Lower lobe of right lung (tissue), 2 donors: ENCODE measurements at places on chromosomes 11 and 22. TPM values are rescaled to one million over a fixed set of nuclear protein-coding genes. Genes with fewer than 3 reads are reported as not detected.

The PAMR1 gene
- total RNA-seq = 5.6 TPM

The CUL5 gene
- total RNA-seq = 29.7 TPM

The DCDC1 gene
- total RNA-seq = 4.1 TPM

The RCOR2 gene
- 0.18 TPM for total RNA-seq

The CHKB gene
- total RNA-seq = 76.7 TPM

The SPON1 gene
- total RNA-seq = 40.1 TPM

The HYLS1 gene
- 4.5 TPM for total RNA-seq

The SHISAL1 gene
- 0.32 TPM for total RNA-seq

The CCDC88B gene
- total RNA-seq = 40.0 TPM

DNA sequence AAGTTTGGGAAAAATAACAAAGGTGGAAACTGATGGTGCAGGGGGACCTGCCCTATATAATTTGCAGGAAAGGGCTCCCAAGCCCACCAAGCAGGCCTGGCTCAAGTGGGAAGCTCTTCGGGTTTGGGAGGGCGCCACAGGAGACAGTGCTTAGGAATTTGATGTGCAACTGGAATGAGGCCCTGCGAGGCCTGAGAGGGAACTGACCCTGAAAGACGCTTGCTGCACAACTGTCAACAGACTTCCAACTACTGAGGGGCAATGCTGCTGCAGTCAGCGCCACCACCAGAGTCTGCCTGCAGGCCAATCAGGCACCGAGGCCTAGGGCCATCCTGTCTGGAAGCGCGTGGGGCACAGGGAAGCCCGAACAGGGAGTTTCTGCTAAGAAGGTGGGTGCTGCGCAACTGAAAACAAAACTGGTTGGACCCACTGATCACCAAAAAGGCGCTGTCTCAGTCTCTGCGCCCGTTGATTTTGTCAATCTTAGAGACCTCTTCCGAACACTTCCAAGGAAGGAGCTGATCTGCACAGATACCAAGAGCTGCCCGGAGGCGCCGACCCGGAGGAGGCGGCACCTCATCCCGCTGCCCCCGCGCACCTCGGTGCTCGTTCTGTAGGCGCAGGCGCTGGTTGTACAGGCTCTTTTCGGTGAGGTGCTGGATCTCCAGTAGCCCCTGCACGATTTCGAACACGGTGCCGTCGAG, 667 bp downstream of the DGCR6L start:
- peak overlapping the region; percentile 87 for H3K27ac ChIP-seq
- H3K4me3 ChIP-seq = peak overlapping the region; percentile 93
- peaks cover 6% of the 10 kb centered on the region for H3K36me3 ChIP-seq
- peaks cover 29% of the 10 kb centered on the region for H3K4me1 ChIP-seq
- no peaks in the 10 kb centered on the region for H3K27me3 ChIP-seq

DNA sequence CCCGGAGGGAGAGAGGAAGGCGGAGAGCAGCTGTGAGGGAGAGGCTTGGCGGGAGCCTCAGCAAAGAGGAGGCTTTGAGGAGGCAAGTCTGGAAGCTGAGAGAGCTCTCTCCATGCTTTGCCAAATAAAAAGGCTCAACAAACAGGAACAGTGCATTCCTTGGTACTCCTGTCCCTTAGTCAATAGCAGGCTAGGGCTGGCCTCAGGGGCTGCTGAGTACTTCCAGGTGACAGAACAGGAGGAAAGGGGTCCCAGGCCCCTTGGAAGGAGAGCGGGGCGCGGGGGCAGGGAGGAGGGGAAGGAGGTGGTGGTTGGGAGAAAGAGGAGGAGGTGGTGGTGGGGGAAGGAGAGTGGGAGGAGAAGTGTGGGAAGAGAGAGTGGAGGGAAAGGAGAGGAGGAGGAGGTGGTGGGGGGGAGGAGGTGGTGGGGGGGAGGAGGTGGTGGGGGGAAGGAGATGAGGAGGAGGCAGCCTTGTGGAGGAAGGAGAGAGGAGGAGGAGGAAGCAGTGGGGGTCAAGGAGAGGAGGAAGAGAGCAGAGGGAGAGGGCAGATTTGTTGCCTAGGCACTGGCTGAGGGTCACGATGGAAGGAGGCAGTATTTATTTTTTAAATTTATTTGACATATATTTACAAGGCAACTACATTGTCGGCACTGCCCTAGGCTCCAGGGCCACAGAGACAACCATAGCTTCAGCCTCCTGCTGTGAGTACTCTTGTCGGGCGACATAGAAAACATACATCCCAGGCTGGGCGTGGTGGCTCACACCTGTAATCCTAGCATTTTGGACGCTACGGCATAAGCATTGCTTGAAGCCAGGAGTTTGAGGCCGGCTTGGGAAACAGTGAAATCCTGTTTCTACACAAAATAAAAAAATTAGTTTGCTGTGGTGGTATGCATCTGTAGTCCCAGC, 74.2 kb upstream of the ZBED5 start:
- H3K27me3 ChIP-seq = no peaks in the 10 kb centered on the region
- peak overlapping the region; percentile 94 for H3K27ac ChIP-seq
- DNase-seq = peak; percentile 54
- H3K36me3 ChIP-seq = no peaks in the 10 kb centered on the region
- H3K4me1 ChIP-seq = peaks cover 41% of the 10 kb centered on the region
- H3K4me3 ChIP-seq = peak overlapping the region; percentile 76

- H3K27me3 ChIP-seq = no peaks in the 10 kb centered on the region
- DNase-seq = no peak
- H3K36me3 ChIP-seq = peaks cover 3% of the 10 kb centered on the region
- peaks cover 8% of the 10 kb centered on the region for H3K4me1 ChIP-seq
Observed at GRCh38 chr11:921921-922678, 3.6 kb upstream of the AP2A2 start.

DNA sequence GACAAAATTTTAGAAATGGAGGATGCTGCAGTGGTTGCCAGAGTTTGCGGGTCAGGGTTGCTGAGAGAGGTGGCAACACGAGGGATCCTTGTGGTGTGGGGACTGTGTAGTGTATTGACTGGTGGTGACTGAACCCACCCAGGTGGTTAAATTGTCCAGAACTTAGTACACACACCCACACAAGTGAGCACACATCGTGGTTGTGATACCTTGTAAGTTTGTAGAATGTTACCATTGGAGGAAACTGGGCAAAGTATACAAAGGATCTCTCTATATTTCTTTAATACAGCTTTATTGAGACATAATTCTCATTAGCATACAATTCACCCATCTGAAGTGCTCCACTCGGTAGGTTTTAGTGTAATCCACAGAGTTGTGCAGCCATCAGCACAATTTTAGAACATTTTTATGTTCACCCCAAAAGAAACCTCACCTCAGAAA, 56.1 kb downstream of the MED15 start:
- no peaks in the 10 kb centered on the region for H3K27me3 ChIP-seq
- H3K36me3 ChIP-seq = peaks cover 83% of the 10 kb centered on the region

- H3K4me1 ChIP-seq = no peaks in the 10 kb centered on the region
- H3K27me3 ChIP-seq = no peaks in the 10 kb centered on the region
- no peak for DNase-seq
- H3K4me3 ChIP-seq = no peak overlapping the region
- H3K36me3 ChIP-seq = no peaks in the 10 kb centered on the region
Observed at GRCh38 chr11:89521294-89521693, 30.1 kb upstream of the NOX4 start.

DNA sequence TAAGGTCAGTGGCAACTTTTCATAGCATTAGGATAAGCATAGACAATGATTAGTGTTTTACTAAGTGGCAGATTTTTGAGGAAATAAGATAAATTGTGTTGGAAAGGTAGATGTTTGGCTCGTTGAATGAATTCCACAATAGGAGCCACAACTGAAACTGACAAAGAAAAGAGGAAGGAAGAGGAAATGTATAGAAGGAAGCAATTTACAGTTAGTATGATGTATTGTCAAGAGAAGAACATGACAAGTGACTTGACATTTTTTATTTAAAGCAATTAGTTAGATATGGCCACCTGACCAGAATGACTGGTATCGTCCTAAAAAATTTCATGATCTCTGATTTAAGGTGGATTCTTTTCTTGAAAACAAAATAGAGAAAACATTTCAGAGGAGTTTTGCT, 3.1 kb upstream of the RAG2 start:
- no peak overlapping the region for H3K4me3 ChIP-seq
- H3K27ac ChIP-seq = no peak overlapping the region
- no peak for DNase-seq
- H3K4me1 ChIP-seq = no peaks in the 10 kb centered on the region
- H3K27me3 ChIP-seq = no peaks in the 10 kb centered on the region

DNA sequence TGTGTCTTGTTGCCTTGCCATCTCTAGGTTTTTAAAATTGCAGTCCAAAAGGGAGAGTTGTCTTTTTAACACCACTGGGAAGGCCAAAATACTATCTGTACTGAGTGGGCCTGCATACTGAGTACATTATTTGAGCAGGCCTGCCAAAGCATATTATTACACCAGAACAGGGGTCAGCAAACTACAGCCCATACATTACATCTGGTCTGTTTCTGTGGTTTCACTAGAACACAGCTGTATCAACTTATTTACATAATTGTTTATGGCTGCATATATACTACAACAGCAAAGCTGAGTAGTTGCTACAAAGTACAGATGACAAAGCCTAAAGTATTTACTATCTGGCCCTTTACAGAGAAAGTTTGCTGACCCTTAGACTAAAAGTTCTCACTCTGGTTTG, 74.0 kb downstream of the USP35 start:
- no peak overlapping the region for H3K27ac ChIP-seq
- H3K4me3 ChIP-seq = no peak overlapping the region
- no peaks in the 10 kb centered on the region for H3K27me3 ChIP-seq
- peaks cover 32% of the 10 kb centered on the region for H3K4me1 ChIP-seq

- no peak overlapping the region for H3K4me3 ChIP-seq
- H3K4me1 ChIP-seq = no peaks in the 10 kb centered on the region
- no peak overlapping the region for H3K27ac ChIP-seq
- H3K27me3 ChIP-seq = peaks cover 6% of the 10 kb centered on the region
Observed at GRCh38 chr22:48279461-48279756, 1517.0 kb downstream of the TBC1D22A start.

- H3K4me1 ChIP-seq = no peaks in the 10 kb centered on the region
- H3K27ac ChIP-seq = no peak overlapping the region
- no peaks in the 10 kb centered on the region for H3K27me3 ChIP-seq
- DNase-seq = no peak
- H3K36me3 ChIP-seq = no peaks in the 10 kb centered on the region
Observed at GRCh38 chr11:109864151-109864661, 229.0 kb upstream of the ZC3H12C start.

GRCh38 chr11:90601261-90601660, 378.4 kb upstream of the CHORDC1 start:
- H3K4me3 ChIP-seq = no peak overlapping the region
- DNase-seq = no peak
- no peaks in the 10 kb centered on the region for H3K27me3 ChIP-seq
- no peaks in the 10 kb centered on the region for H3K36me3 ChIP-seq
- no peak overlapping the region for H3K27ac ChIP-seq

DNA sequence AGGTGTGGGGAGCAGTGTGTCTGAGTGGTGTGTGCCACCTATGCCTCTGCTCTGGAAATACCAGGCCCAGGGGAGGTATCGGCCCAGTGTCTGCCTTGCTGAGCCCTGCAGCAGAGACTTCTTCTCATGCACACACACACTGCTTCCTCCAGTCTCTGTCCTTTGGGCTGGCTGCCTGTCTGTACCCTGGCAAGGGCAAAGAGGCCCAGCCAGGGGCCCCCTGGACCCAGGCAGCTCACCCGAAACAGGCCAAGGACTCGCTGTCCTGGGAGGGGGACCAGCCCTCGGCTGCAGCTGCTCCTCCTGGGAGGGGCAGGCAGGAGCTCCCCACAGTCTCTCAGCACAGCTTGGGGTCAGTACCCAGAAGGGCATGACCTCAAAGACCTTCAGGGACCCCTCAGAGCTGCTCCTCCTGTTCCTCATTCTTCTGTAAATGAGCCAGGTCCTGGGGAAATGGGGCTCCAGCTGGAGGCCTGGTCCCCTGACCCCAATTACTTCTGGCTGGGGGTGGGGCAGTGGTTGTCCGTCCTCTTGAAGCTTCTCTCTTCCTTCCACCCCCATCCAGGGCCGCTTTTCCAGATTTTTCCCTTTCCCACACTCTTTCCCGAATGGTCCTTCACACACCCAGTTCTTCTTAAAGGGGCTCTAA, 24.5 kb upstream of the ALX4 start:
- no peaks in the 10 kb centered on the region for H3K36me3 ChIP-seq
- no peaks in the 10 kb centered on the region for H3K4me1 ChIP-seq
- no peak overlapping the region for H3K27ac ChIP-seq
- DNase-seq = no peak
- peaks cover 69% of the 10 kb centered on the region for H3K27me3 ChIP-seq

GRCh38 chr11:61716478-61717285, 35.8 kb upstream of the MYRF start:
- no peak for DNase-seq
- no peak overlapping the region for H3K27ac ChIP-seq

GRCh38 chr11:38900211-38900610, 2302.2 kb upstream of the RAG2 start:
- H3K4me3 ChIP-seq = no peak overlapping the region
- no peak for DNase-seq
- no peak overlapping the region for H3K27ac ChIP-seq
- no peaks in the 10 kb centered on the region for H3K36me3 ChIP-seq
- H3K4me1 ChIP-seq = no peaks in the 10 kb centered on the region
- no peaks in the 10 kb centered on the region for H3K27me3 ChIP-seq

DNA sequence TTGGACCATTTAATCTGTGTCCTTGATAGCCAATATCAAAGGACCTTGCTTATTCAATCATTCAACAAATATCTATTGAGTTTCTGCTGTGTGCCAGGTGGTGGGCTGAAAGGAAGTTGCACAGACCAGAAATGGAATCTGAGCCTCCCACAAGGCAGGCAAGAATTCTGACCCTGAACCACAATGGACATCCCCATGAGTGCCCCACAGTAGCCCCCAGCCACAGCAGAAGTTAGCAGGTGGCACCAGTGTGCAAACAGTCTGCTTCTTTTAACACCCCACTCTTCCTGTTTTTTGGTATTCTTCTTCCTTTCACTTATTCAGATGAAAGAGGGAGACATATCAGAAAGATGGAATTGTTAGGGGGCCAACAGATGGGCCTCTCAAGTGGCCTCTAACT, 12.2 kb upstream of the SERPING1 start:
- H3K36me3 ChIP-seq = no peaks in the 10 kb centered on the region
- H3K4me3 ChIP-seq = no peak overlapping the region
- no peak overlapping the region for H3K27ac ChIP-seq
- no peaks in the 10 kb centered on the region for H3K27me3 ChIP-seq

- peaks cover 100% of the 10 kb centered on the region for H3K36me3 ChIP-seq
- peak; percentile 13 for DNase-seq
- no peaks in the 10 kb centered on the region for H3K27me3 ChIP-seq
- no peak overlapping the region for H3K27ac ChIP-seq
- no peak overlapping the region for H3K4me3 ChIP-seq
Observed at GRCh38 chr22:20090730-20091240, 10.7 kb downstream of the DGCR8 start.

- no peaks in the 10 kb centered on the region for H3K36me3 ChIP-seq
- H3K27me3 ChIP-seq = no peaks in the 10 kb centered on the region
- no peak overlapping the region for H3K4me3 ChIP-seq
- no peaks in the 10 kb centered on the region for H3K4me1 ChIP-seq
- DNase-seq = no peak
Observed at GRCh38 chr11:106789406-106789805, 228.9 kb downstream of the GUCY1A2 start.

GRCh38 chr11:33064866-33065265, 25.5 kb downstream of the TCP11L1 start:
- peaks cover 21% of the 10 kb centered on the region for H3K4me1 ChIP-seq
- no peak overlapping the region for H3K27ac ChIP-seq
- H3K4me3 ChIP-seq = no peak overlapping the region
- DNase-seq = no peak
- peaks cover 78% of the 10 kb centered on the region for H3K36me3 ChIP-seq

- H3K27me3 ChIP-seq = no peaks in the 10 kb centered on the region
- H3K4me1 ChIP-seq = peaks cover 56% of the 10 kb centered on the region
- no peaks in the 10 kb centered on the region for H3K36me3 ChIP-seq
- peak overlapping the region; percentile 47 for H3K27ac ChIP-seq
- DNase-seq = no peak
- no peak overlapping the region for H3K4me3 ChIP-seq
Observed at GRCh38 chr11:33320016-33320813, 63.0 kb downstream of the HIPK3 start.
